Activated T-cell treated with anti-CD3 and anti-CD28 coated beads for 24 hours (primary cell): ENCODE measurements at places on chromosomes 7 and 10.

- DNase-seq, result no peak
These were observed 468.8 kb downstream of the ZWINT start for GRCh38 chr10:55892276-55892675.

DNA sequence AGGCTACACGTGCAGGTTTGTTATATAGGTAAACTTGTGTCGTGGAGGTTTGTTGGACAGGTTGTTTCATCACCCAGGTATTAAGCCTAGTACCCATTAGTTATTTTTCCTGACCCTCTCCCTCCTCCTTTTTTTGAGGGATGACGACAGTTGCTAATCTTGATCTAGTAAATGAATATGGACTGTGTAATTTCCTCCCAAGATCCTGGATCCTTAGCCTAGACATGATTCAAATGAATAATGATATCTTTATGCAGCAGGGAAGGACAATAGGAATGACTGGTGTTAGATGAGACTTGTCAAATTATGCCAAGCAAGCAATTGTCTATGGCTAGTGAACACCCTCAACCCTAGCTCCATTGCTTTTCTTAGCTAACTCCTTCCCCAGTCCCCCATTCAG, 156.2 kb downstream of the PLPP4 start:
- no peak for DNase-seq

DNA sequence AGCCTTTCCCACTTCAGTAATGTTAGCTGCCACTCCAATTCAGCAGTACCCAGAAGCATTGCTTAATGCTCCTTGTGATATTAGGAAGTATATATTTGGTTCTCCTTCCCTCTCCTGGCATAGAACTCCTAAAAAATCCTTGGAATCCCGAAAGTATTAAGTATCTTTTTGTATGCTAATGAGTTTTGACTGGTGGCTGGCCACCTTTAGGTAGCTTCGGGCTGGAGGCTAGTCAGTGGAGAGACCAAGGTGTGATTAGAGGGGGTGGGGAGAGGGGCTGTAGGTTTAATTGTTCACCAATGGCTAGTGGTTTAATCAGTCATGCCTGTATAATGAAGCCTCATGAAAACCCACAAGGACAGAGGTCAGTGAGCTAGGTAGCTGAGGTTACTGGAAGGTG, 12.2 kb downstream of the COMTD1 start:
- no peak for DNase-seq

- DNase-seq, result no peak
These were observed 22.7 kb upstream of the WASHC2A start for GRCh38 chr10:50044941-50045664.

DNA sequence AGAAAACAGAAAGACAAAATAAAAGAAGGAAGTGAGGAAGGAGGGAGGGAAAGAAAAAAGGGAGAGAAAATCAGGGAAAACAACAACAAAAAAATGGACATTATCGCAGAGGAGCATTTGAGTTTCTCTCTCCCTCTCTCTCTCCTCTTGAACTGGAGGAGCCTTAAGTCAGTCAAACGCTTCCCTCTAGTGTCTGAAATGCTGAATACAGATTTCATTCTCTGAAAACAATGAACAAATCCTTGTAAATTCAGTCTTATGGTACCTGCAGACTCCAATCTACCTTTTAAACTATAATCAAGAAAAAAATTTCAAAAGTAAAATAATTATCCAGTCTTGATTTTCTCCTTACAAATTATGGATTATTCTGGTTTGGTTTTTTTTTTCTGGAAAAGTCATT, 89.2 kb upstream of the PFKP start:
- DNase-seq, result no peak

DNA sequence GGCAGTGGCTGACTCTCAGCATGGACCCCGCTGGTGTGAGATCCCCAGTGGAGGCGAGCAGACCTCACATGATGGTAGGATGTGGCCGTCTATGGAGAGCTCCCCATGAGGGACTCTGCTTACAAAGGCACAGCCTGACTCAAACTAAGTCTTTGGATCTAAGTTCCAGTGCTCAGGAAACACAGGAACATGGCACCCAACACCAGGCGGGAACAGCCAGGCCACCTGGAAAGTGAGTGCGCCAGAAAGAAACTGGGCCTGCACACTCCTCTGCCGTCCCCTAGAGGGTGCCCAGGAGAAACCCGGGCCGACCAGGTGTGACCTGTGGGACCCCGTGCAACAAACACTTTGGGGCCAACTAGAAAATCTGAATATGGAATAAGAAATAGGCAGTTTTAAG, 10.0 kb downstream of the PITRM1 start:
- DNase-seq, result no peak

- DNase-seq, result no peak
These were observed 135.6 kb upstream of the RET start for GRCh38 chr10:42941295-42941644.

- no peak for DNase-seq
These were observed 53.7 kb downstream of the CAV1 start for GRCh38 chr7:116578526-116578925.

GRCh38 chr7:134085311-134085710, 41.8 kb upstream of the LRGUK start:
- DNase-seq, result no peak

- no peak for DNase-seq
These were observed 24.8 kb downstream of the STK32C start for GRCh38 chr10:132282667-132283603.
